Gastroesophageal sphincter (tissue), 4 donors: ENCODE measurements at places on chromosomes 7 and 10. TPM values are rescaled to one million over a fixed set of nuclear protein-coding genes. Genes with fewer than 3 reads are reported as not detected.

TRIL gene
- total RNA-seq = 3.9 TPM

SYT15B gene
- 1.9 TPM for total RNA-seq

DNA sequence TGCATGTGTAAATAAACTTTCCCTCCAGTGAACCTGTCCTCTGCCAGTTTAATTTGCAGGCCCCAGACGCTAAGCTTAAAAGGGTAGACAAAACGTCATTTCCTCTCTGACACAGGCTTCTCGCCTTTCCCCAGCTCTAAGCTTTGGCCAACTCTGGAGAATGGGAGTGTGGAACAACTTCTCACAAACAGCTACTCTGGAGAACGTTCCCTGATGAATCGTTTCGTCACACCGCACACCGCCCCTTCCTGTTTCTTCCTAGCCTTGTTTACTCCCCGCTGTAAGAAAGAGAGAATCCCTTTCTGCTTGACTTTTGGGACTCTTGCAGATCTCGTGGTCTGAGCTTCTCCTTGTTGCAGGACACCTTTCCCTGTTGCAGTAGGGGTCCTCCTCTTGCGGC lies 564.2 kb downstream of the TCERG1L start:
- no peak for ATAC-seq

GRCh38 chr10:106947643-106948042 lies 216.9 kb downstream of the SORCS1 start:
- no peak for ATAC-seq

DNA sequence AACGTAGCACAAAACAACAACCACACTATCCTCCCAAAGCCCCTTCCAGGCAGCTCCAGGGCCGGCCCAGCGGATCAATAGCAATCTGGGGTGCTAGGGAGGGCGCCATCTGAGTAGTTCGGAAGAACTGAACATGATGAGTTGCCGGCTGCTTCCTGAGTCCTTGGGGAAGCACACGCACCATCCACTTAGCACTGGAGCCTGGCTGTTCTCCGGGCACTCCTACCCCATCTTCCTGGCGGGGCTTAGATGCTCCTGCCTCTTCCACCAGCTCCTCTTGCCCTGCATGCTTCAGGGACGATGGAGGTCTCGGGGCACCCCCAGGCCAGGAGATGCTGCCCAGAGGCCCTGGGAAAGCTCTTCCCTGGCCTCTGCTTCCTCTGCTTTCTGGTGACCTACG lies at the start of gene KCNK18:
KCNK18 (plus strand) TSS at position 301 of the 400 bp plus-strand sequence; CDS start at position 301, 0 bp downstream.
- ATAC-seq = no peak

DNA sequence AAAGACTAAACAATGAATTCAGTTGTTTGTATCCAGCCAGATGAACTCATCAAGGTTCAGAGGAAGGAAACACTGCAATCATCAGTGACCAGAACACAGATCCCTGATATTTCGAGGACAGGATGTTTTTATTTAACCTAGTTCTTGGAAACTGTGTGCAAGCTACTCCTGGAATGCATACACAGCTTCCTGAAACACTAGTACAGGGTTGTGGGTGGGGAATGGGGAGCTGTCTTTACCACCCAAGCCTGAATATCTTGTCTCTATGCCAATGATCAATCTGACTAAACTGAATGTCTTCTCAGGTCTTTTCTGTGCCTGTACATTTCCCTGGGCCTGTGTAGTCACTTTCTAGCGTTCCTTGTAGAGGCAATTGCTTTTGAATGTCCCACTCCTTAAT lies 374.6 kb downstream of the CALN1 start:
- no peak for ATAC-seq

- no peak for ATAC-seq
Measured at GRCh38 chr7:131302446-131302845, 25.2 kb upstream of the MKLN1 start.

GRCh38 chr10:104077663-104078151 lies 8.0 kb downstream of the COL17A1 start:
- ATAC-seq = no peak
